Activated naive CD8-positive, alpha-beta T cell treated with anti-CD3 and anti-CD28 coated beads, Interleukin-2, amount 10 ng/mL, durations not matched to agents 7 days and 5 days (primary cell): ENCODE measurements at places on chromosomes 11 and 22.

- DNase-seq, result no peak
These were observed 458.8 kb upstream of the CNTN5 start for GRCh38 chr11:98561877-98562395.

- no peak for DNase-seq
These were observed 64.0 kb upstream of the RAB1B start for GRCh38 chr11:66204412-66204811.

GRCh38 chr11:68575025-68575665 is 109.2 kb upstream of the GAL start:
- DNase-seq, result no peak

- DNase-seq, result no peak
These were observed 491.8 kb downstream of the ETS1 start for GRCh38 chr11:128095466-128095981.

DNA sequence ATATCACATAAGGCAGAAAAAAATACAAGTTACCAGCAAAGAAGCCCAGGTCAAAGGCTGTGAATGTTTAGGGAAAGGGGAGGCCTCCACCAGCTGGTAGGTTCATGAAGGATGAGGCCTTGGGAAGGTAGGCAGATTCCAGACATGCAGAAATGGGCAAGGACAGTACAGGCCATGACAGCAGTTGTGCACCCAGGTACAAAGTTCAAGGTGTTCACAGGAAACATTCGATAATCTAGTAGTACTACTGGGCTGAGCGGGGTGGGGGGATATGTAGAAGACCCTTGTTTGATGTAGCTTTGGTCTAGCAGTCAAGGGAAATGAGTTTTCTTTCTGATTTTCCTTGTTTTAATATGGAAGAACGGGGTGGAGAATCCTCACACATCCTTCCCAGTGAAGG is 152.8 kb upstream of the RASSF10 start:
- DNase-seq, result no peak

DNA sequence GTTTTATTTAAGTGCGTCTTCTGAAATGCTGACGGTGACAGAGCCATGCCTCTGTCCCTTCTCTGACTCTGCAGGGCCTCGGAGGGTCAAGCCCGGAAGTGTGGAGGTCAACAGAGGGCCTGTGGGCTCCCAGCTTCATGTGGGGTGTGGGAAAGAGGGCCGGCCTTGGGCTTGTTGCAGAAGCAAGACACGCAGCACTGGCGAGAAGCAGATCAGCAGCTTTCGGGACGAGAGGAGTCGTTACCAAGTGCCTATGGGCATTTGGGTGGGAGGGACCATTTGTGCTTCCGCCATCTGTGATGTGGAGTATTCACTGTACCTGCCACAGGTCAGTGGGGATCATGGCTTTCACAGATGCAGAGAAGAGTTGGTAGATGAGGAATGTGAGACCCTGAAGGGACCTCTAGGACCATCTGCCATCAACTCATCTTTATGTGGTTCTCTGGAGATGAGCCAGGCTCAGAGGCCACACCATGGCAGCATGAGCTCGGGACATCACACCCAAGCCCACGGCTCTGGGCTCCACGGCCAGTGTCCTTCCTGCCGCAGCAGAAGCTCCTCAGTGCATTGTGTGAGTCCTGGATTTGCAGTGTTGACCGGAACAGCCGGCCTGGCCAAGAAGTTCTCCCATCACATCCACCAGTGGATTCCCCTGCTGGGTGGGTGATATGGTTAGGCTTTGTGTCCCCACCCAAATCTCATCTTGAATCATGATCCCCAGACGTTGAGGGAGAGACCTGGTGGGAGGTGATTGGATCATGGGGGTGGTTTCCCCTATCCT is 590.7 kb downstream of the TBC1D22A start:
- DNase-seq, result no peak

DNA sequence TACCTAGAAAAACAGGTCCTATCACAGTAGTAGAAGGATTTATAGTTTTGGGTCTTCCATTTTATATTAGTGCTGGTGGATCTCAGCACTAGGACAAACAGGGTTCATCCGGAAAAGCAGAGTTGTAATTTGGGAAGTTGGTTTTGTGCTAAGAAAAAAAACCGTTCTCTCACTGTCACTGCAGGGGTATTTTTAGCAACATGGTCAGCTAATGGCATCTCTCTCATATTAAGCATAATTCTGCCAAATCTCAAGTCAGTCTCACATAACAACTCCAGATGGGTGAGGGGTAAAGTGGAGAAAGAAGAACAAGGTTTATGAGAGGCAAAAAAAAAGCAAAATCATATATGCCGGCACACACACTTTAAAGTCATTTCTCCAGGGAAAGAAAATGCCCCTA is 51.6 kb upstream of the GDPD4 start:
- no peak for DNase-seq

DNA sequence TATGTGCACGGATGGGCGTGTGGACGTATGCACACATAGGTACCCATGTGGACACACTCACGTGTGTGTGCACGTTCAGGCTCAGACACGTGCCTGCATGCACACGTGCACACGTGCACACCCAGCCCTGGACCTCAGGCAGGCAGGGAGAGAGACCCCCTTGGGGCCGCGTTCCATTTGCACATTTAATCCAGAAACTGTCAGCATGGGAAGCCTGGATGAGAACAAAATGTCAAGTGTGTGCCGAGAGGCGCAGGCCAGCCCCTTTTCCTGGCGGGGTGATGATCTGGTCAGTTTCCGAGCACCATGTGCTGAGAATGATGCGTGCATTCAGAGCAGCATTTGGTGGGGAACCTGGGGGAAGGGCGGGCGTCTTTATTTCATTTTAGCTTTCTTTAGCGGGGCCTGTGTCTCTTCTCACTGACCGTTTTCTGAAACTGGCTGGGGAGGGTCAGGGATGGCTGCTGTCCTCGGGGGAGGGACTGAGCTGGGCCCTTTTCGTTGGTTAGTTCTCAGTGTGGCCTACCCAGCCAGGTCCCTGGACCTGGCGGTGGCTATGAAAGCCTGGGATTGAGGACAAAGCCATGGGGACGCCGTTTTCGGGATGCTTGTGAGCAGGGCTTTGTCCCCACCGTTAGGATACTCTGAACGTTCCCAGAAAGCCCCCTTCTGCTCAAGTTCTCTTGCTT is 96.3 kb downstream of the KCNQ1 start:
- no peak for DNase-seq

- DNase-seq, result no peak
These were observed 178.2 kb upstream of the TMEM45B start for GRCh38 chr11:129637473-129637872.

DNA sequence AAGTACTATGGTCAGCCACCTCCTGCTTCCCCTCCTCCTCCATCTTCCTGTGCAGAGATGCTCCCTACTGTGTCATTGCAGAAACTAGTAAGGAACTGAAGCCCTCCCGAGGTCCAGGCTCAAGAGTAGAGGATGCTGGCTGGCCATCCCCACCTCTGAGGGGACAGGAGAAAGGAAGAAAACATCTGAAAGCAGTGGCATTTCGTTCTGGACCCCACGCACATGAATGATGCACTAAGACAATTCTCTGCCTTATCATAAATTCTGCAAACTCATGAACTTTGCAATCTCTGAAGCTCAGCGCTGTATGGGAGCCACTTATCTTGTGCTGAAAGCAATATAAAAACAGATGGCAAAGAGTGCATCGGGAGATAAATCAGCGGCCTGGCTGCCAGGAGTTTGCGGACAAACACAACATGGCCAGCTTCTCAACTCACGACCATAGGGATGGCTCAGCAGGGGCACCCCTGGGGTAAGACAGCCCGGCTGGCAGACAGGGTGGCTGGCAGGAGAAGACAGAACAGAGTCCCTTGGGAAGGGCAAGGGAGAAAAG is 306.4 kb downstream of the NXPE2 start:
- DNase-seq, result no peak

DNA sequence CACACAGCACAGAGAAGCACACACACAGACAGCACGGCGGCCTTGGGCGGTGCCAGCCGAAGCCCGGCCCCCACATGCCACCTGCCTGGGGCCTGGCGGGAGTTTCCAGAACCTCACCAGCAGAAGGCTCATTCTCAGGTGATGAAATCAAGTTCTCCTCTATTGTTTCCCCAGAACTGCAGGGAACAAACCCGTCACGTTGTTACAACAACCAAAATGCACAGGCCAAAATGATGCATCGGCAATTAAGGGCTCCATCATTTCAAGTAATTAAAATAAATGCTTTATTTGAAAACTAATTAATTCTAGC is 30.8 kb downstream of the GNB1L start:
- DNase-seq, result peak; percentile 21
